CD8-positive, alpha-beta memory T cell (primary cell): ENCODE measurements at places on chromosomes 7 and 10. TPM values are rescaled to one million over a fixed set of nuclear protein-coding genes. Genes with fewer than 3 reads are reported as not detected.

DNA sequence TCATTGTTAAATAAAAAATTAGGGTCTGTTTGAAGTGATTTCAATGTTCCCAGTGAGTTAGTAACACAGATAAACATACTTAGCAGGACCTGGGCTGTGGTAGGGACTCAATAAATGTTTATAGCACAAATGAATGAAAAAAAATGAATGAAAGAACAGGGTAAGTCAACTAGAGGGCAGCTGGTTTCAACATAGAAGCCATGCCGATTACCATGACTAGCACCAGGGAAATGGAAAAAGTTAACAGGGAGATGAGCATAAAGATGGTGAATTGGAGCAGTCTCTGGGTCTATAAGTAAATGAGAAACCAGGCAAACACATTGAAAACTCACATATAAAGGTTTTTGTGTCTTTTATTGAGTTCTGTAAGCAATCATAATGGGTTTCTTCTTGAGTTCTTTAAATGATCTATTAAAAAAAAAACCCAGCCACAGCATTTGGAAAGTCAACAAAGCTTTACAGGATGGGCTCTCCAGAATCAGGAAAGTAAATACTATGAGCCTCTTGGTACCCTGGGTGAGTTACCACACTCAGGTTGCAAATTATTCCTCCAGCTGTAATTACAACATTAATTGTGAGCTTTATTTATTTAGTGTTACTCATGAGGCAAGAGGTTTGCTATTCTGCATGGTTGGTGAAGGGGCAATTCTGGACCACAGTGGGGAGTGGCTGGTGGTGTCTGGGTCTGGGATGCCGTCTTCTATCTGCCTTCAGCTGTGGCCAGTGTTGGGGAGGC is 46.1 kb upstream of the MTPN start:
- H3K4me1 ChIP-seq, result no peaks in the 10 kb centered on the region
- H3K36me3 ChIP-seq, result no peaks in the 10 kb centered on the region

DNA sequence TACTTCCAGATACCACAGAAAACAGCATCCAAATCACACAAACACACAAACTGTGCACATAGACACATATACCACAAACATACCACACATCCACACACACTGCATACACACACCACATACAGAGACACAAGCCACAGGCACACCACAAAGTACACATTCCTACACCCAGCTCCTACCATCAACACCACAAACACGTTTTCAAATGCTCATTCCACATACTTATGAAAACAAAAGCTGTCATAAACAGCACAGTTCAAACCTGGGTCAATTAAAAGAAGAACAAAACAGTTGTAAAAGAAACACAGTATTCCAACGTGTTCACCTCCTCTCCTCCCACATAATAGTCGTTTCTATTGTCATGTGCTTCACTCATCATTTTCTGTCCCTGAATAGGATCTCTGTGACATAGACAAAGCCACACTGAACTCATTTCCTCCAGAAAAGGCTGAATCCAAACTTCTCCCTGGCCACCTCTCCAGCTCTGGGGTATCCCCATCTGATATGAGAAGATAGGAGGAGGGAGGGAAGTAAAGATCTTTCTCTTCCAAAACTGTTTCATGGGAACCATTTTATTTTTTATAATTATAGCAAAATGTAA is 89.2 kb downstream of the CXCL12 start:
- H3K27me3 ChIP-seq, result no peaks in the 10 kb centered on the region
- H3K36me3 ChIP-seq, result no peaks in the 10 kb centered on the region
- DNase-seq, result no peak
- H3K27ac ChIP-seq, result no peak overlapping the region
- H3K4me1 ChIP-seq, result no peaks in the 10 kb centered on the region

GRCh38 chr10:51348622-51349021 is 274.3 kb downstream of the PRKG1 start:
- H3K4me1 ChIP-seq, result no peaks in the 10 kb centered on the region
- no peak overlapping the region for H3K4me3 ChIP-seq
- H3K36me3 ChIP-seq, result no peaks in the 10 kb centered on the region
- DNase-seq, result no peak
- no peak overlapping the region for H3K27ac ChIP-seq

DNA sequence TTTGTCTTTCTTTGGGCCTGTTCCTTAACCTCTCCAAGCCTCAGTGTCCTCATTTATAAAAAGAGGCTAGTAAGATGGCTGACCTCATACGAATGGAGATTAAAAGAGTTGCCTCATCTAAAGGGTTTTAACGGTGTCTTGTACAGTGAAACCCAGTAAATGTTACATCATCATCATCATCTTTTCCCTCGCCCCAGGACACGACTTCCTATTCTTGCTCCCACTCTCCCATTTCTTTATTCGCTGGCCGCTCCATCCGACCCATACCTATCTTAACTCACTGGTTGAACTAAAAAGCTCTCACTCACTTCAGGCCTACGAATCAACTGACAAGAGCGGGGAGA is 554 bp downstream of the FRA10AC1 start:
- H3K4me1 ChIP-seq, result peaks cover 17% of the 10 kb centered on the region
- H3K27ac ChIP-seq, result peak overlapping the region; percentile 82
- H3K27me3 ChIP-seq, result no peaks in the 10 kb centered on the region
- H3K4me3 ChIP-seq, result peak overlapping the region; percentile 96
- peaks cover 10% of the 10 kb centered on the region for H3K36me3 ChIP-seq
- DNase-seq, result no peak

- H3K4me1 ChIP-seq, result no peaks in the 10 kb centered on the region
- H3K27me3 ChIP-seq, result no peaks in the 10 kb centered on the region
- no peak overlapping the region for H3K27ac ChIP-seq
- H3K4me3 ChIP-seq, result no peak overlapping the region
- H3K36me3 ChIP-seq, result no peaks in the 10 kb centered on the region
Measured at GRCh38 chr7:112596260-112596659, 115.5 kb downstream of the LSMEM1 start.

- H3K27me3 ChIP-seq, result no peaks in the 10 kb centered on the region
- no peak for DNase-seq
- H3K4me1 ChIP-seq, result no peaks in the 10 kb centered on the region
Measured at GRCh38 chr7:148747274-148747673, 48.6 kb downstream of the CUL1 start.

GRCh38 chr10:15439341-15439842 is 68.3 kb upstream of the FAM171A1 start:
- no peaks in the 10 kb centered on the region for H3K36me3 ChIP-seq
- DNase-seq, result no peak
- H3K27me3 ChIP-seq, result no peaks in the 10 kb centered on the region

DNA sequence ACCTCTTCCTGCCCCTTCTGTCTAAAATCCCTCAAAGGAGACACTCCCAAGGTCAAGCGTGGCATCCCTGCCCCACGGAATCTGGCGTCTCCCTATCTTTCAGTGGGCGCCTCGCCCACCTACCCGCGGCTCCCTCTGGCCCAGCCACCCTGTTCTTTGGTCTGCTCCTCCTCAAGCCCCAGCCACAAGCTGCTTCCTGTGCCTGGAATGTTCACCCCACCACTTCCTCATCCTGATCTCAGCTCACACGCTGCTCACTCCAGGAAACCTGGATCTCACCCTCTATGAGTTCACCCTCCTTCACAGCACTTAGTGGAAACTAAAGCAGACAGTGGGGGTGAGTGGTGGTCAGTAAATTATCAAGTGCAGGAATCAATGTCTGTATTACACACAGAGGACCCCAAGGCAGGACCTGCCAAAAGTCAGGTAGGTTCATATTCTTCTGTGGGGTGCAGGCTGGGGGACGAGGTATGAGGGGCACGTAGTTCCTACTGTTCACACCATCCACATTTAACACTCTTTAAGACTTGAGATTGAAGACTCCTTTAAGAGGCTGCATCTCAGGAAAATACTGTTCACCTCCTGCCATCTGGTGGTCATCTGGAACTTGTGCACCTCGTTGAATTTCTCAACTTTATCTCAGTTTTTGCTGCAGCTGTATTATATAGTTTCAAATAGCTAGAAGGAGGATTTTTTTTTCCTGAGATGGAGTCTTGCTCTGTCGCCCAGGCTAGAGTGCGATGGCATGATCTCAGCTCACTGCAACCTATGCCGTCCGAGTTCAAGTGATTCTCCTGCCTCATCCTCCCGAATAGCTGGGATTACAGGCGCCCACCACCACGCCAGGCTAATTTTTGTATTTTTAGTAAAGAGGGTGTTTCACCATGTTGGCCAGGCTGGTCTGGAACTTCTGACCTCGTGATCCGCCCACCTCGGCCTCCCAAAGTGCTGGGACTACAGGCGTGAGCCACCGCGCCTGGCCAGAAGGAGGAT is 166.6 kb downstream of the ARHGAP21 start:
- DNase-seq, result no peak
- no peaks in the 10 kb centered on the region for H3K4me1 ChIP-seq
- H3K27me3 ChIP-seq, result no peaks in the 10 kb centered on the region
- no peaks in the 10 kb centered on the region for H3K36me3 ChIP-seq
- no peak overlapping the region for H3K27ac ChIP-seq

DNA sequence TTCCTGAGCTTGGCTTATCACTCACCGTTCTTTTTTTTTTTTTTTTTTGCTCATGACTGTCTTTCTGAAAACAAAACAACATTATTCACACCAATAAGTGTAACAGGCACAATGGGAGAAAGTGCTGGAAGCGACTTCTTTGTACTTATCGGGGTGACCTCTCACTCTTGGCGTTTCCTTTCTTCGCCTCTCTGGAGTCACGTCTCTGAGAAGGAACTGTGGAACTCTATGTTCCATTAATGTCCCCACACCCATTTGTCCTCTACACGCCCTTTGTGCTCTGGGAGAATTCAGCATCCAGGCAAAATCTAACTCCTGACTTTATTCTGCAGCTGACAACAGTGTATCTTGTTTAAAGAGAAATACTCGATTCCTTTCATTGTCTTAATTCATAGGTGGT is 70.8 kb upstream of the FAM204A start:
- H3K4me3 ChIP-seq, result no peak overlapping the region
- H3K27me3 ChIP-seq, result no peaks in the 10 kb centered on the region
- no peaks in the 10 kb centered on the region for H3K36me3 ChIP-seq
- no peaks in the 10 kb centered on the region for H3K4me1 ChIP-seq

- H3K27me3 ChIP-seq, result no peaks in the 10 kb centered on the region
- H3K4me3 ChIP-seq, result no peak overlapping the region
- no peak overlapping the region for H3K27ac ChIP-seq
Measured at GRCh38 chr7:80150611-80151273, 16.1 kb downstream of the GNAI1 start.

- H3K27ac ChIP-seq, result no peak overlapping the region
- H3K27me3 ChIP-seq, result no peaks in the 10 kb centered on the region
- H3K36me3 ChIP-seq, result no peaks in the 10 kb centered on the region
- DNase-seq, result no peak
- H3K4me1 ChIP-seq, result no peaks in the 10 kb centered on the region
- no peak overlapping the region for H3K4me3 ChIP-seq
Measured at GRCh38 chr10:13195016-13195415, 33.7 kb downstream of the MCM10 start.

DNA sequence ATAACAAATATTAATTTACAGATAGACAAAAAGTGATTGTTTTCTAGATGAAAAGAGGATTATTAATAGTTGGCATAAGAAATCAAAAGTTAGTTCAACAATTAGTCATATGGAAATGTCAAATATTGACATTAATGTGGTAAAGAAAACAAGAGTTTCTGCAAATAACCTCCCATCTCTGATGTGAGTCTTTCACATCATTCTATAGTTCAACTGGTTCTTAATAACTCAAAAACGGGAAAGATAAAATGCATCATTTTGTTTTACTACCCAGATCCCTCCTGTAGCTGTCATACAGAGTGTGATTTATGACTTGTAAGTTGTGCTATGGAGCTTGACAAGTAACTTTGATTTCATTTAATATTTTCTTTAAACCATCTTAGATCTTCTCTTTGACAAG is 594.8 kb downstream of the ZWINT start:
- H3K4me3 ChIP-seq, result no peak overlapping the region
- no peaks in the 10 kb centered on the region for H3K27me3 ChIP-seq
- no peaks in the 10 kb centered on the region for H3K4me1 ChIP-seq
- H3K36me3 ChIP-seq, result no peaks in the 10 kb centered on the region

- no peaks in the 10 kb centered on the region for H3K4me1 ChIP-seq
- no peak overlapping the region for H3K4me3 ChIP-seq
- H3K27me3 ChIP-seq, result no peaks in the 10 kb centered on the region
Measured at GRCh38 chr7:136039577-136040345, 62.6 kb upstream of the MTPN start.

GRCh38 chr10:48626447-48626846 is 21.6 kb upstream of the ARHGAP22 start:
- no peaks in the 10 kb centered on the region for H3K36me3 ChIP-seq
- no peak for DNase-seq
- no peak overlapping the region for H3K4me3 ChIP-seq
- H3K4me1 ChIP-seq, result no peaks in the 10 kb centered on the region

GRCh38 chr7:80311313-80311712 is 176.7 kb downstream of the GNAI1 start:
- no peaks in the 10 kb centered on the region for H3K4me1 ChIP-seq
- no peaks in the 10 kb centered on the region for H3K36me3 ChIP-seq
- no peak overlapping the region for H3K4me3 ChIP-seq
- no peak for DNase-seq

DNA sequence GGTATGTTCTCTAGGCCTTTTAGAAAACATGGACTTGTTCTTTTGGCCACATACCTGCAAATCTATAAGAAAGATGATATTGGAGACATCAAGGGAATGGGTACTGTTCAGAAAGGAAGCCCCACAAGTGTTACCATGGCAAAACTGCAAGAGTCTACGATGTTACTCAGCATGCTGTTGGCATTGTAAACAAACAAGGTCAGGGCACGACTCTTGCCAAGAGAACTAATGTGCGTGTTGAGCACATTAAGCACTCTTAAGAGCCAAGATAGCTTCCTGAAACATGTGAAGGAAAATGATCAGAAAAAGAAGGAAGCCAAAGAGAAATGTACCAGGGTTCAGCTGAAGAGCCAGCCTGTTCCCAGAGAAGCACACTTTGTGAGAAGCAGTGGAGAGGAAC is 37.1 kb downstream of the SDK1 start:
- H3K27ac ChIP-seq, result no peak overlapping the region
- H3K36me3 ChIP-seq, result no peaks in the 10 kb centered on the region
- no peaks in the 10 kb centered on the region for H3K27me3 ChIP-seq
- no peak overlapping the region for H3K4me3 ChIP-seq
- no peaks in the 10 kb centered on the region for H3K4me1 ChIP-seq

DNA sequence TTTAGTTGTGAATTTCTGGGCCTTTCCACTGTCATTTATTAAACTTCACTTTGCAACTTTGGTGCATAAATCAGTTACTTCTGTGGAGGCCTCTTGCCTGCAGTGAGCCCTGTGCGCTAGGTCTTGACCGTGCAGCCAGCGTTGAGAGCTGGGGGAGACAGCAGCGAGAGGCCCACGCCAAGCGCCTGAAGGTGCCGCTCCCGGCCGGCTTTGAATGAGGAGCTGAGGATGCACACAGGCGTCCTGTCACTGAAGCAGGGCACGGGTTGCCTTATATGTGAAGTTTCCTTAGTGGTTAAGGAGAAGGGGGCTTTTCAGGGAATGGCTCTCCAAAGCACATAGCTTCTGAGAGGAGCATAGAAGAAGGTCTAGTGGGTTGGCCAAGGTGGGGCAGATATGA is 70.9 kb upstream of the CCNY start:
- H3K27ac ChIP-seq, result no peak overlapping the region
- H3K36me3 ChIP-seq, result no peaks in the 10 kb centered on the region
- H3K27me3 ChIP-seq, result no peaks in the 10 kb centered on the region
- H3K4me1 ChIP-seq, result no peaks in the 10 kb centered on the region
- DNase-seq, result no peak
- no peak overlapping the region for H3K4me3 ChIP-seq

Gene LRRC18
- not detected for total RNA-seq

Gene KEL
- not detected for total RNA-seq

Gene GPR37
- total RNA-seq, result not detected

Gene PLEKHS1
- not detected for total RNA-seq

Gene CAMK2G
- 17.5 TPM for total RNA-seq

Gene HOXA11
- not detected for total RNA-seq

Gene AMZ1
- 0.07 TPM for total RNA-seq

Gene AKR1C8
- not detected for total RNA-seq

Gene CPA4
- total RNA-seq, result not detected

Gene LHFPL3
- not detected for total RNA-seq

Gene CXCL12
- not detected for total RNA-seq

Gene CPED1
- total RNA-seq, result 0.27 TPM

Gene KIFBP
- total RNA-seq, result 21.0 TPM

Gene DEPP1
- total RNA-seq, result not detected
